ENCODE measurements at places on chromosomes 2 and 18. TPM values are rescaled to one million over a fixed set of nuclear protein-coding genes. Genes with fewer than 3 reads are reported as not detected.

- no peak for DNase-seq
Measured at GRCh38 chr2:120285056-120285455, 32.4 kb downstream of the RALB start.

GRCh38 chr2:176768185-176768584, 444.4 kb upstream of the HNRNPA3 start:
- no peak for DNase-seq

DNA sequence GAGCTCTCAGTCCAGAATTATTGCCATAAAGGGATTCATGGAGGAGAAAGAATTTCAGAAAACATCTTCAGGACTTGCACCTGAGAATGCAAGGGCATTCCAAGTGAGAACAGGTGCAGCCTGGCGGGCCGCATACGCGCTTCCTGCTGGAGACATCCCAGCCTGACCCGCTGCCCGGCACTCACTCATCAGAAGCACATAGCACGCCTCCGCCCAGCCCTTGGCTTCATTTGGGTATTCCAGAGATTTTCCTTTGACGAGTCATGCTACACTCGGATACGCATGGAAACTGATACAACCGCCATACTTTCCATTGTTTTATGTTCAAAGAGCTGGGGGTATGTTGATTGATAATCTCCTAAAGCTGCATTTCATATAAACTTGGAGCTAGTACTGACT, 228.0 kb upstream of the ID2 start:
- DNase-seq = no peak

DNA sequence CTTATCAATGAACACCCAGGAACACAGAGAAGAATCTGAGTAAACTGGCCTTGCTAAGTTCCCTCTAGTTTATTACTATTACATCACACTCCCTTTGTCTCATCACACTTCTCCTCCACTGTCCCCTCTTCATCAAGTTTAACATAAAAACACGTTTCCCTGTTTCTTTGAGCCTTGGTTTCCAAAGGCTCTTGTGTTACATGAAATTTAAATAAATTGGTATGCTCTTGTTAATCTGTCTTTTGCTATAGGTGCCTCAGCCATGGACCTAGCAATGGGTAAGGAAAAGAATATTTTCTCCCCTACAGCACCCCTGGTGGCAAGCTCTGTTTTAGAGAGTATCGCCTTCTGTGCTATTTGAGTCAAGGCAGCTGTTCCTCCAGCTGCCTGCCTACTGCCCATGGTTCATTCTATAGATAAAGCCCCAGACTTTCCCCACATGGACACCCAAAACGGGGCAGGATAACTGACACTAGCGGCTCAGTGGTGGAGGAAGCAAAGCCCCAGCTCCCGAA, 31.8 kb downstream of the TGIF1 start:
- no peak for DNase-seq

RESP18 gene
- total RNA-seq = not detected

FAM117B gene
- 2.8 TPM for total RNA-seq

KCNG2 gene
- total RNA-seq = not detected

- no peak for DNase-seq
Measured at GRCh38 chr2:5374762-5375161, 317.4 kb upstream of the SOX11 start.

NDUFAF7 gene
- total RNA-seq = 16.1 TPM

ABCG5 gene
- not detected for total RNA-seq

GRCh38 chr18:44805643-44806042, 125.0 kb downstream of the SETBP1 start:
- no peak for DNase-seq

GRCh38 chr2:239466061-239466754, 65.4 kb upstream of the HDAC4 start:
- no peak for DNase-seq

GRCh38 chr2:11746807-11747459, 501 bp downstream of the LPIN1 start:
- DNase-seq = peak; percentile 49

- DNase-seq = peak; percentile 81
Measured at GRCh38 chr18:34659579-34660517, 50.2 kb upstream of the DTNA start.
